ENCODE measurements at places on chromosomes 11 and 22. TPM values are rescaled to one million over a fixed set of nuclear protein-coding genes. Genes with fewer than 3 reads are reported as not detected.

- H3K4me3 ChIP-seq = no peak overlapping the region
- no peak for DNase-seq
- peaks cover 48% of the 10 kb centered on the region for H3K36me3 ChIP-seq
- H3K27me3 ChIP-seq = no peaks in the 10 kb centered on the region
Measured at GRCh38 chr11:119000906-119001305, 3.0 kb downstream of the CENATAC start.

DNA sequence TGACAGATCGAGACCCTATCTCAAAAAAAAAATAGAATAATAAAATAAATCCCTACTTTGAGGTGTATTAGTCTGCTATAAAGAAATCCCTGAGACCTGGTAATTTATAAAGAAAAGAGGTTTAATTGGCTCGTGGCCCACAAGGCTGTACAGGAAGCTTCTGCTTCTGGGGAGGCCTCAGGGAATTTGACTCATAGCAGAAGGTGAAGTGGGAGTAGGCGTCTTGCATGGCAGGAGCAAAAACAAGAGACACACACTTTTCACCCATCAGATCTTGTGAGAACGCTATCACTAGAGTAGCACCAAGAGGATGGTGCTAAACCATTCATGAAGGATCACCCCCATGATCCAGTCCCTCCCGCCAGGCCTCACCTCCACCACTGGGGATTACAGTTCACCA is 29.2 kb downstream of the CDPF1 start:
- no peak overlapping the region for H3K27ac ChIP-seq
- no peaks in the 10 kb centered on the region for H3K27me3 ChIP-seq
- no peaks in the 10 kb centered on the region for H3K4me1 ChIP-seq
- H3K36me3 ChIP-seq = peaks cover 68% of the 10 kb centered on the region

KDM4F gene
- total RNA-seq = not detected

NCR3LG1 gene
- 5.6 TPM for total RNA-seq

- no peaks in the 10 kb centered on the region for H3K36me3 ChIP-seq
Measured at GRCh38 chr22:30906946-30907345, 61.6 kb downstream of the MORC2 start.

DNA sequence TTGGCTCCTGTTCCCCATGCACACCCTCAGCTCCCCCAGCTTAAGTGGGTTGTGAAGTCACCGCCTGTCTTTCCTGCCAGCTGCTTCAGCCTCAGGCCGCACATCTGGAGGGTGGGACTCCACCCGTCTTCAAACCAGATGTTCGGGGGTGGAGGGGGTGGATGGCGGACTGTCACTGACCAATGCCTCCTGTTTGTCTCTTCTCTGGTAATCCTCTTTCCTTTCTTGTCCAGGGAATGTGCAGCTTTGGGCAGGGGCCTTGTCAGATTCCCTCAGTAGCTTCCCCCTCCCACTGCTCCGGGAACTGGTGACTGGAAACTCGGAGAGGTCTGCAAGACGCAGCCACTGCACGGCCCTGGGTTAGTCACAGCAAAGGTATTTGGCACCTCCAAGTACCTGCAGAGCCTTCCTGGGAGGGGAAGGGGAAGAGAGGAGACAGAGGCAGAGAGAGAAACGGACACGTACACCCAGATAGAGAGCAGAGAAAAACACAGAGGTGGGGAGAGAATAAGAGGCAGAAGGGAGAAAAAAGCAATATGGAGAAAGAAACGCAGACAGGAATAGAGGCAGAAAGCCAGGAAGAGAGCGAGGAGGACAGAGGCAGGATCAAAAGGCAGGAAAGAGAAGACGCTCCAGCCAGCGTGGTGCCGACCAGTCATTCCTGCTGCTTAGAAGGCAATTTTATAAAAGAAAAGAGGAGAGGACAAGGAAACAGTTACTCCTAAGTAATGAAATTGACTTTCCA is 56.1 kb upstream of the TIMP3 start:
- peaks cover 6% of the 10 kb centered on the region for H3K4me1 ChIP-seq
- H3K36me3 ChIP-seq = no peaks in the 10 kb centered on the region
- H3K27ac ChIP-seq = peak overlapping the region; percentile 55
- no peaks in the 10 kb centered on the region for H3K27me3 ChIP-seq
- H3K4me3 ChIP-seq = no peak overlapping the region

BLID gene
- total RNA-seq = not detected

DNA sequence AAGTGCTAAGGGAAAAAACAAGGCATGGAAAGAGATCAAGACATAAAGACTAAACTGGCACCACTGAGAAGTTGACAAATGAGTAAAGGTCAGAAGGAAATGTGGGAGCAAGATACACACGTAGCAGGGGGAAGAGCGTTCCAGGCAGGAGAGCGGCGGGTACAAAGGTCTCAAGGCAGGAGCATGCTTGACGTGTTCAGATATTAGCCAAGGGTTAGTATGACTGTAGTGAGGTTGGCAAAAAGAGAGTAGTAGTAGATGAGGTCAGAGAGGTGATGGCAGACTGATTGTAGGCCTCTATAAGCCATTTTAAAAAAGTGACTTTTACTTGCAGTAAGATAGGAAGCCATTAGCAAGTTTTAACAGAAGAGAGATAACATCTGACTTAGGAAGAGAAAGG is 9.9 kb downstream of the SYT9 start:
- DNase-seq = no peak
- no peak overlapping the region for H3K27ac ChIP-seq
- no peaks in the 10 kb centered on the region for H3K4me1 ChIP-seq
- H3K4me3 ChIP-seq = no peak overlapping the region

- peaks cover 25% of the 10 kb centered on the region for H3K4me1 ChIP-seq
- H3K27me3 ChIP-seq = no peaks in the 10 kb centered on the region
- no peaks in the 10 kb centered on the region for H3K36me3 ChIP-seq
- no peak overlapping the region for H3K27ac ChIP-seq
Measured at GRCh38 chr11:130094614-130095013, 24.9 kb downstream of the APLP2 start.

RAPSN gene
- total RNA-seq = 0.64 TPM

DNA sequence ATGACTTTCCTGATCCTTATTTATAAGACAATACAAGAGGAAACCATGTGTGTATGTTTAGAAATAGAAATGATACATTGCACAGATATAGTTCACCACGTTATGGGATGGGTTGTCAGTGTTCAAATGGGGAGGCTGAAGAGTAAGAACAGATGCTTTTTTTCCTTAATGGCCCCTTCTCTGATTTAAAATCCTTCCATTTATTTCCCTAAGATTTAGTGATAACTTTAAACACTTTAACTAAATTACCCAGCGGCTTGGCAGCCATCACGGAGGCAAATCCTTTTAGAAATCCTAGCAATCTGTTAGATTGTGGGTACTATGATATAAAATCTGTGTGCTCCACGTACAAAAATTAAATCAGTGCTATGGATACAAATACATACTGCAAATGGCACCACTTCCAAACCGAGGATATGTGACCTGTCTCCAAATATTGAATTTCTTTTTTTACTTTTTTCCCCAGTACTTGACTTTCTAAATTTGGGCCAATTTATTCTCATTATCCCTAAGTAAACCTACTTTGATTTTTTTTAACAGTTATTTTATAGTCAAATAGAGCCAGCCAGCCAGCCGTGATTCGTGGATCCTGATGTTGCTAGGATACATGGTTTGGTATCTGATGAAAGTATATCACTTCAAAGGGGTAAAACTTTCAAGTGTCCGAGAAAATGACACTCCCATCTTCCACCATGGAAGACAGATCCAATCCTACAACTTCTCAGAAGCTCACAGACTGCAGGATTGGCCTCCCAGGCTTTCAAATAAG is 46.1 kb downstream of the BDNF start:
- no peaks in the 10 kb centered on the region for H3K36me3 ChIP-seq
- H3K4me3 ChIP-seq = no peak overlapping the region
- no peak for DNase-seq
- no peaks in the 10 kb centered on the region for H3K4me1 ChIP-seq

ART1 gene
- 0.29 TPM for total RNA-seq

- no peak overlapping the region for H3K4me3 ChIP-seq
- no peaks in the 10 kb centered on the region for H3K27me3 ChIP-seq
- DNase-seq = no peak
- no peaks in the 10 kb centered on the region for H3K4me1 ChIP-seq
- H3K36me3 ChIP-seq = peaks cover 10% of the 10 kb centered on the region
Measured at GRCh38 chr22:42174062-42174461, 43.5 kb upstream of the CYP2D6 start.

- H3K4me1 ChIP-seq = no peaks in the 10 kb centered on the region
- H3K27me3 ChIP-seq = no peaks in the 10 kb centered on the region
- H3K4me3 ChIP-seq = no peak overlapping the region
- no peak for DNase-seq
- peaks cover 74% of the 10 kb centered on the region for H3K36me3 ChIP-seq
Measured at GRCh38 chr11:978781-979180, 53.1 kb downstream of the AP2A2 start.

DNA sequence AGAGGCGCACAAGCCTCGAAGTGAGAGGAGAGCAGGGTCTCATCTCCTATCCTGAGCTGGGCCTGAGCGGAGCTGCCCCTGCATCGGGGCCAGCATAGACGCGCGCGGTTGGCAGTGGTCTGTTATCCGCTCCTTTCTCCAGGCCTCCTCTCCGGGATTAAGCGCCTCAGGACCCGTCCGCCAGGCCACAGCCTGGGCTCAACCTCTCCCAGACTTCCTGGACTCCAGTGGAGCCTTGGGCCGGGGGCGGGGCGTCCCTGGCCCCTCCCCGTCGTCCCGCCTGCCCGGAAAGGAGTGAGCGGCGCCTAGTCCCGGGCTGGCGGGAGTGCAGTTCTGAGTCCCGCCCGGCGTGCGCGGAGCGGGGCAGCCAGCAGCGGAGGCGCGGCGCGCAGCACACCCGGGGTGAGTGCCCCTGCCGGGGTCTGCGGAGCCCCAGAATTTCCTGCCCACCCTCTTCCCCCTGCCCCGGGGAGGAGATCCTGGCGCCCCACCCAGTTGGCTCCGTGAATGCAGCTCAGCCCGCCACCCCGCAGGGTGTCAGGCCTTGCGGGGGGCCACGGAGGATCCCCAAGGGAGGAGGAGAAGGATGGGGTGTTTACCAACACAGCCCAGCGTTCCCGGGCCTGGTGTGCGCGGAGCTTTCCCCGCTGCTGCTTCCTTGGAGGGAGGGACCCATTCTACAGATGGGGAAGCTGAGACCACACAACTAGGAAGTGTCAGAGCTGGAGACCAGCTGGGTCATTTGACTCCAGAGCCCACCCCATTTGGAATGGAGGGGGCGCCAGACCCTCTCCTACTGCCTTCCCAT is at the start of gene TCIRG1:
Gene TCIRG1, plus strand, starts transcription at position 308 of the 808 bp plus-strand sequence. CDS start 2,247 bp downstream, outside the sequence.
- peaks cover 47% of the 10 kb centered on the region for H3K4me1 ChIP-seq
- DNase-seq = peak; percentile 95
- peak within 1 kb of the TSS; percentile 98 for H3K4me3 ChIP-seq
- H3K36me3 ChIP-seq = peaks cover 22% of the 10 kb centered on the region

GRCh38 chr22:46969491-46969890 is 207.0 kb downstream of the TBC1D22A start:
- H3K4me3 ChIP-seq = no peak overlapping the region
- no peak for DNase-seq
- peaks cover 10% of the 10 kb centered on the region for H3K4me1 ChIP-seq
- no peaks in the 10 kb centered on the region for H3K27me3 ChIP-seq
- H3K36me3 ChIP-seq = peaks cover 5% of the 10 kb centered on the region

AGBL2 gene
- total RNA-seq = 0.96 TPM

SMCO4 gene
- 55.7 TPM for total RNA-seq

DNA sequence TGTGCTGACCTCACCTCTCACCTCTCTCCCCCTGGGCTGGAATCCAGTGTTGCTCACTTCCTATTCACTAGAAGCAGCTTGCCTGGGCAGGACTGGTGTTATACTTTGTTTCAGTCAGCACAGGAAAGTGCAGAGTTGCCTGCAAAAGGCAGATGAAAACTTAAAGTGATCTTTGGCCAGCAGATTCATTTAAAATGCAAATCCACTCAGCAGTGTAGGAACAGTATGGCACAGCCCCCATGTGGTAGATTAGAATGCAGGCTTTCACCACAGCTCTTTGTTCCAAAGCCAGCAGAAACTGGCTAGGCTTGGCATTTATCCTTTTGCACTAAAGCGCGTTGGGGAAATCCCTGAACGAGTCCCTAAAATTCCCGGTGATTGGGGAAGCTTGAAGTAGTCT is 301.2 kb downstream of the OR4C45 start:
- H3K36me3 ChIP-seq = no peaks in the 10 kb centered on the region
- no peak overlapping the region for H3K4me3 ChIP-seq
- no peak for DNase-seq

DNA sequence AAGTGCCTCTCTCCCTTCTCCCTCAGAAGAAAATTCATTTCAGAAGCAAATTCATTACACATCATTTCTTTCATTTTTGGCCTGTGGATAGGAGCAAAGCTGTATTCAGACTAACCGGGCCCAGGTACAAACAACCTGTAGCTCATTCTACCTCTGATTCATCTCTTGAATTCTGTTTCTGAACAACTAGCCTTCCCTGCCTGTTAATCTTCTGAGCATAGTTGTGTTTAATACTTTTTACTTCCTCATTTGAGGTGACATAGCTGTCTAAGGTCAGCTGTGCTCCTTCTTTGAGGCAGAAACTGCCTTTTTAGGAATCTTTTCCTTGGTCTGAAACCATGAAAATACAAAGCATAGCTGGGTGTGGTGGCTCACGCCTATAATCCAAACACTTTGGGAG is 12.6 kb upstream of the IL18BP start:
- peaks cover 27% of the 10 kb centered on the region for H3K36me3 ChIP-seq
- H3K4me3 ChIP-seq = no peak overlapping the region
- no peak overlapping the region for H3K27ac ChIP-seq
- peaks cover 4% of the 10 kb centered on the region for H3K4me1 ChIP-seq
- DNase-seq = no peak
- no peaks in the 10 kb centered on the region for H3K27me3 ChIP-seq

SCO2 gene
- 3.1 TPM for total RNA-seq

XKR3 gene
- total RNA-seq = not detected

- no peak overlapping the region for H3K4me3 ChIP-seq
- H3K27me3 ChIP-seq = peaks cover 8% of the 10 kb centered on the region
- no peaks in the 10 kb centered on the region for H3K36me3 ChIP-seq
- peaks cover 20% of the 10 kb centered on the region for H3K4me1 ChIP-seq
- peak overlapping the region; percentile 65 for H3K27ac ChIP-seq
- DNase-seq = no peak
Measured at GRCh38 chr22:17064498-17065100, 20.2 kb upstream of the IL17RA start.
